B cell (primary cell): ENCODE measurements at places on chromosomes 11 and 22. TPM values are rescaled to one million over a fixed set of nuclear protein-coding genes. Genes with fewer than 3 reads are reported as not detected.
A peak's percentile ranks its signal among the peaks of the same experiment; 100 is the strongest.

DNA sequence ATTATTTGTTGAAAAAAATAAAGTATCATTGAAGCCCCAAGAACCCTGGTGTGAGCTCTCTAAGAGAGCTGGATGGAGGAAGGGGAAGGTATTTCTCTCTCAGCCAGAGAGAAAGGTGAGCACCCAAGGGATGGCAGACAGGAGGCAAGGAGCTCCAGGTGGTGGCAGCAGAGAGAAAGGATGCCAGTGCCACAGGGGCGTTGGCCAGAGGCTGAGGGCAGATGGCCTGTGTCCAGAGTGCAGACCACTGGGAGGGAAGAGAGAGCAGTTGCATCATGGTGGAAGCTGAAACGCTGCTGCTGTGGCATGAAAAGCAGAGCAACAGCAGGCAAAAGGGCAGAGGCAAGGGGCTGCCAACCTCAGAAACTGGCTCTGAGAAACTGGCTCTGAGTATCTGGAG, 8.5 kb downstream of the SPON1 start:
- no peak for DNase-seq

DNA sequence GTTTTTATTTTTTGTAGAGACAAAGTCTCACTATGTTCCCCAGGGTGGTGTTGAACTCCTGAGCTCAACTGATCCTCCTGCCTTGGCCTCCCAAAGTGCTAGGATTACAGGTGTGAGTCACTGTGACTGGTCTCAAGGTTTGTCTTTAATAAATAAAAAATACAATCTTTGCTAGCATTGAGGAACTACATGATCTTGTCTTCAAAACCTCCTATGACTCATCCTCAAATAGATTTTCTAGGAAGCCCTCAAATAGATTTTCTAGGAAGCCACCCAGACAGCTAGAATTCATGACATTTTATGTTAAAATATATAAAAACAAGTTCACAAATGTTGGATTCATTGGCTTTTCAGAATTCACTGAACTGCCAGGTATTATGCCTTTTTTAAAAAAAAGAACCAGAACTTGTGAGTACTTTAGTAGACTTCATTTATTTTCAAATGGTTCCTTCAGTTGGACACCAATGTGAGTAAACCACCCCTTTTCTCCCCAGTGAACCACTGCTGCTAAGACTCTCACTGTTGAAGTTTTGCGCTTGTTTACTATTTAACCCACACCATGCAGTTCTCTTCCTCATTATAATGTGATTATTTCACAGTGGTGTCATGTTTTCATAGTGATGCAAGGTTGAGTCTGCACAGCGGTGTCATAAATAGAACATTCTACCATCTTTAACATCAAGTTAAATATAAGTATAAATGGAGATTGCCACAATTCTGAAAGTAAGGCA, 303.9 kb downstream of the CASP12 start:
- DNase-seq: no peak

DNA sequence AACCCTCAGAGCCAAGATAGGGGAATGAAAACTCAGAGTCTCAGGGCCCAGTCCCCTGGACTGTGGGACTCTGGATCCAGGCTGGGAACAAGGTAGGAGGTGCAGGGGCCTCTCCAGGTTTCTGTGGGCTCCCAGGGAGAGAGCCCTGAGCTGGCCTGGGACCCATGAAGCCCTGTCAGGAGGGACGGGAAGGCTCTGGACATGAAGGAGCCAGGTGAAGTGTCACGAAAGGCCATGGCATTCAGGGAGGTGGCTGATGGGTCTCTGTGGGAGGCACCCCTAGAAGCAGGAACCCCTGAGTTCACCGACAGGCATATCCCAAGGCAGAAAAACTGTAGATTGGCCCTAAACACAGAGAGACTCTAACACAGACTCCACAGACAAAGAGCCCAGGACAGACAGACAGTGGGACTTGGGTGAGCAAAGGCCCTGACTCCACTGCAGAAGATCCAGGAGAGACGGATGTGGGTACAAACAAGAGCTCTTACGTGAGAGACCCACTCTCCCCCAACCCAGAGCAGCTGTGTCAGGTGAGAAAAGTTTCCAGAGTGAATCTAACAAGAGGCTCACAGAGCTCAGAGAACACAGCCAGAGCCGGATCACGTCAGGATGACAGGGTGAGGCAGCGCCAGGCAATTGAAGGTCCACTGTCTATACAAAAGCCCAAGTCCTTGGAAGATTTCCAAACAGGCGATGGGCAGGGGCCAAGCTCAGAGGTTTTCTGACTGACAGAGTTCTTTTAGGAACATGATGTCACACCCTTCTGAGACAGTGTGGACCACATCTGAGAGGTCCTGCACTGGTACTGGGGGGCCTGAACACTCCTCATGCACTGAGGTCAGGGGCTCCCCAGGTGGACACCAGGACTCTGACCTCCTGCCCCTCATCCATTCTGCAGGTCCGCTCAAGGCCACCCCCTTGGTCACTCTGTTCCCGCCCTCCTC, 27.4 kb downstream of the IGLL5 start:
- DNase-seq: no peak

Gene MYRF
- 0.27 and 0.34 TPM in 2 replicates for total RNA-seq

Gene PATE2
- total RNA-seq: not detected in 2 replicates

- peak; percentile 35 for DNase-seq
These were observed 36.3 kb downstream of the ETS1 start for GRCh38 chr11:128551058-128551457.

Gene DDI1
- not detected in 2 replicates for total RNA-seq

- peak; percentile 59 for DNase-seq
These were observed 94.9 kb upstream of the SEPTIN5 start for GRCh38 chr22:19619144-19620009.

Gene OR52N4
- total RNA-seq: 2.1 TPM in 2 replicates

Gene H19
- total RNA-seq: not detected in 2 replicates

DNA sequence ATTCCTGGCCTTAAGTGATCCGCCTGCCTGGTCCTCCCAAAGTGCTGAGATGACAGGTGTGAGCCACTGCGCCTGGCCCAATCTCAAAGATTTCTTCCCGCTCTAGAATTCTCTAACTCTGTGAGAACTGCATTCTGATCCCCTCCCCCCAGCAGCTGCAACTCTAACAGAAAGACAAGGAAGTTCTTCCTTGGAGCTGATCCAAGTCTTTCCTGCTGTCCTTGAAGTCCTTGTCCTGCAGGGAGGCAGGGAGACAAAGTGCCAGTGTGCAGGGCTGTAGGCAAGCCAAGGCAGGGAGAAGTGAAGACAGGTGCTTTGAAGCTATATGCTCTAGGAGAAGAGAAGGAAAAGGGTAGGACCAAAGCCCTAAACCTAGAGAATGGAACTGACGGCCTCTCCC, 9.5 kb upstream of the GGA1 start:
- DNase-seq: no peak

DNA sequence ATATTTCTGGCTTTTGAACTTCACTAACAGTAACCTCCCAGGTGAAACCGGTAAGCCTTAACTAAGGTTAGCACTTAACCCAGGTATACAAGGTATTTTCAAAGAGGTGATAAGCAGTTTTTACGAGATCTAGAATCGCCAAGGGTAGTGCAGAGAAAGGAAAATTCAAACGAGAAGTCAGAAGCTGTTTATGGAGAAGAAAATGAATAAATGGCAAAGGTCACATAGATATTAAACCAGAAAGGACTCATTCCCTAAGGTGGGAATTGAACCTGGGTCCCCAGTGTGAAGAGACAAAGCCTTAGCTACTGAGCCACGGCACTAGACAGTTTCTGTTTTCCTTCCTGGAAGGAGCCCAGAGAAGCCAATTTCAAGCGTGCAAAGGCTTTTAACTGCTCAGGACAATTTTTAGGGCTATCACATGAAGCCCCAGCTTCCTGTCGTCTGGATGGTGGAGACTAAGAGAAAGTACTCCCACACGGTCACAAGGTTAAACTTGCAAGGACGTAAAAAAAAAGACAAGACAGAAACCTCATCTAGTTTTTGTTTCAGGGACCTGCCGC, 5.7 kb upstream of the C1QTNF6 start:
- DNase-seq: no peak

Gene SSTR3
- total RNA-seq: 0.24 and 0.64 TPM in 2 replicates

DNA sequence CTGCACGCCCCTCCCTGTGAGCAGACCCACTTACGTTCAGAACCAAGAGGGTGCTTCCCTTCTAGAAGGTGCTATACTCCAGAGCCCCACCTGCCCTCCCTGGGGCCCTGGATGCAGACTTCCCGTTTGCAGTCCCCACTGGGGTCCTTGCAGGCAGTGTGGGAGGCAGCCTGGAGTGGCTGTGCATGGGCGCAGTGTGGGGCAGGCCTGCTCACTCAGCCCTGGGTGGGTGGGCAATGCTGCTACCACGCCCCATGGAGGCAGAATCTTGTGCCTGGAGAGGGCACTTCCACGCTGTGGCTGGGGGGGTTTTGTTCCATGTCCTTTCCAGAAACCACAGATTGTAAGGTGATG, 116.2 kb downstream of the KCNQ1OT1 start:
- no peak for DNase-seq

DNA sequence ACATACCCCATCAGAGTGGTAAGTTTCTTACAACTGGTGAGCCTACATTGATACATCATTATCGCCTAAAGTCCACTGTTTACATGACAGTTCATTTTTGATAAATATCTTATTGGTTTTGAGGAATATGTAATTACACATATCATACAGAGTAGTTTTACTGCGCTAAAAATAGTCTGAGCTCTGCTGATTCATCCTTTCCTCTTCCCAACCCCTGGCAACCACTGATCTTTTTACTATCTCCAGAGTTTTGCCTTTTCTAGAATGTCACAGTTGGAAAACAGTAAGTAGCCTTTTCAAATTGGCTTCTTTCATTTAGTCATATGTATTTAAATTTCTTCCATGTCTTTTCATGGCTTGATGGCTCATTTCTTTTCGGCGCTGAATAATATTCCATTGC, 112.8 kb downstream of the LARGE1 start:
- DNase-seq: no peak

DNA sequence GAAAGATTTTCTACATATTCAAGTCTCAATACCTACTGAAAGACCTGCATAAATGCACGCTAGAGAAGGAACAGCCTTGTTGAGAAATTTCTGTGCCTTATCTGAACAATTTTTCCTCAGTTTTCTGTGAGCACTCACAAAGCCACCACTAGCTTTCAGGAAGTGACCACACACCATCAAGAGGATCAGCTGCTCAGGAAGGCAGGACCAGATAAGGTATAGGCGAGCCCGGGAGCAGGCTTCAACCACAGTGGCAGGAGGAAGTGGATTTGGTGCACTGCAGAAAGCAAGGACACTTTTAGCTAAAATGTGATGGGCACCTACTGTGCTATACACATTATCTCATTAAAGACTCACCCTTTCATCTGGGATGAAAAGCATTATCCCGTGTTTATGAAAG, 220.8 kb downstream of the RAB38 start:
- DNase-seq: no peak

DNA sequence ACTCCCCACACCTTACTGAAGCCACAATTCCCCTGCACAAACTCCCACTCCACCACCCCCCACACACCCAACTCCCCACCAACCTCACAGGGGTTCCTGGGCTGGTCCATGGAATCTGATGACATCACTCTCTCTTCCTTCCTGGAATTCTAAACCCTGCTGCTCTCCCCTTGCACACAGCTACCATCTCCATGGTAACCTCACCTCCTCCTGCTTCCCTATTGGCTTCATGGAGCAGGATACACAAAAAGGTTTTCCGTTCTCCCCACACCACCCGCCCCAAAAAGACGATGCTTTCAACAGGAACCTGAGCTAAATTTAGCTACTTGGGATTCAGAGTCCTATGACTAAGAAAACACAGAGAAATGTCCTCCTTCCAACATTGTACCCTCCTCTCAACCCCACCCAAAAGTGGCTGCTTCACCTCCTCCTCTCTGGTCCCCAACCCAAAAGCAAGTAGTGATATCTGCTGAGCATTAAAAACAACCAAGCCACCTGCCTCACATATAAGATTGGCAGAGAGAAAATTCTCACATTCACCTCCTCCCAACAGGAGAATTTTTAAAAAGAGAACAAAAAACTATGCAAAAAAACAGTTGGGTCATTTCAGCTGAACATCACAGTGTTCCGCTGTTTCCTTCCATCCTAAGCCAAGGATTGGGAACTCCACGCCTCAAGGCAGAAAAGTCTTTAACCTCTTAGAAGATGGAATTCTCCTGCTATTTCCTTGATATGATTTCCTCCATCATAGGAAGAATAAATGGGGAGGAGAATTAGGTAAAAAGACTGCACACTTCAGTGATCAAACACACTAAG, 66.9 kb downstream of the RBFOX2 start:
- no peak for DNase-seq

Gene VPS37C
- total RNA-seq: 18.4 and 20.1 TPM in 2 replicates

GRCh38 chr11:105903113-105903512, 118.9 kb downstream of the MSANTD4 start:
- no peak for DNase-seq

DNA sequence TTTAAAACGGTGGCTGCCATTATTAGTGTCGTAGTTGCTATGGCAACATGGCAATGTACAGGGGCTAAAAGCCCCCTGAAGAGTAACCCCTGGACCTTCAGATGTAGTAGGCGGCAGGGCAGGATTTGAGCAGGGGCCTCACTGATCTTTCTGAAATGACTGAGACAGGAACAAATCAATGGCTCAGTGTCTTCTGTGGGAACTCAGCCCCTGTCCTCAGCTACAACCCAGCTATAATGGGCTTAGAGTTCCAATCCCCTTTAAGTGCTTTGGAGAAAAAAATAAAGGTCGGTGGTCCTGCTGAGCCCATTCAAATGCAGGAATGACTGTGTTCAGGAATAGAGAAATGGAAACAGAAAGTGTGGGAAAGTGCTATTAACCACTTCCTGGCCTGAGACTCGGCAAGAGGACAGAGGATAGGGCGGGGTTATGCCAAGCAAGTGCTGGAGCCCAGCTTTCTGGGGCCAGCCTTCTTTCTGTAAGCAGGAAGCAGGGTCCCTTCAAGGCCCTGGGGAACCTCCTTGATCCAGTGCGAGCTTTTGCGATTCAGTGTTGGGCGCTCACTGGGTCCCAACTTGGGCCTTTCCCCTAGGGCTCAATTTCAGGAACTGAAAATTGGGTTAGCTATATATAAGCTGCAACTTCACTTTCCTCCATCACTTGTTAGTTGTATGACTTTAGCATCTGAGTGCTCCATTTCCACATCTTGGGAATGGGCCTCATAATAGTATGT, 6.1 kb upstream of the CD82 start:
- DNase-seq: peak; percentile 85

DNA sequence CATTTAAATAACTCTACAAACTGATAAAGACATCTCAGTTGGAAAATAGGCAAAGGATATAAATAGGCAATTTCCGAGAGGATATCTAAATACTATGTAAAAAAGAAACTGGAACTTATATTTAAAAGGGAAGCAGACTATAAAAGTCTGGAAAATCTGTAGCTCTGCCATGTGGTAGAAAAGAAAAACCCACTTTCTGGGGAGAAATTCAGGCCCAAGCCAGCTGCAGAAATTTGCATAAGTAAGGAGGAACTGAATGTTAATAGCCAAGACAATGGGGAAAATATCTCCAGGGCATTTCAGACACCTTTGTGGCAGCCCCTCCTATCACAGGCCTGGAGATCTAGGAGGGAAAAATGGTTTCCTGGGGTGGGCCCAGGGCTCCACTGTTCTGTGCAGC, 97.8 kb upstream of the ZBED5 start:
- no peak for DNase-seq

Gene DEUP1
- total RNA-seq: not detected in 2 replicates
